ENCODE measurements at places on chromosomes 3 and 15. TPM values are rescaled to one million over a fixed set of nuclear protein-coding genes. Genes with fewer than 3 reads are reported as not detected.

- H3K36me3 ChIP-seq: no peaks in the 10 kb centered on the region
- H3K4me3 ChIP-seq: no peak overlapping the region
- no peaks in the 10 kb centered on the region for H3K27me3 ChIP-seq
- no peaks in the 10 kb centered on the region for H3K4me1 ChIP-seq
- H3K27ac ChIP-seq: no peak overlapping the region
Observed at GRCh38 chr3:78434801-78435200, 1333.0 kb downstream of the ROBO1 start.

ARRDC4 gene
- total RNA-seq: 14.2 TPM

DNA sequence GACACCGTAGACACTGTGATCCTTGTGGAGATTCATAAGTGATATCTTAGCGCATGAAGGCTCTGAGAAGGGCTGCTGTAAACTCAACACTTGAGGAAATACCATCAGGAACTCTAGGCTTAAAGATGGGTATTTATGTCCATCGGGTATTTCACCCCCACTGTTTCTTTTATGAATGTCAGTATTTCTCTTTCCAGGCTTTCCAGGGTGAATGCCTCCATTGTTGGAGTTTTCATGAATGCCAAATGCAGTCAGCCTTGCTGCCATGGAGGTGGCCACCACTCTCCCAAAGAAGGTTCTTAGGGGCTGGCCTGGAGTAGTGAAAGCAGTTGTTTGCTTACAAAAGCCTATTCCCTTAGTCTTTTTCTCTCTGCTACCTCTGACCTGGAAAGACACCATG, 259.2 kb downstream of the SLCO3A1 start:
- no peak overlapping the region for H3K27ac ChIP-seq
- no peaks in the 10 kb centered on the region for H3K36me3 ChIP-seq
- H3K4me3 ChIP-seq: no peak overlapping the region
- no peak for DNase-seq

DNA sequence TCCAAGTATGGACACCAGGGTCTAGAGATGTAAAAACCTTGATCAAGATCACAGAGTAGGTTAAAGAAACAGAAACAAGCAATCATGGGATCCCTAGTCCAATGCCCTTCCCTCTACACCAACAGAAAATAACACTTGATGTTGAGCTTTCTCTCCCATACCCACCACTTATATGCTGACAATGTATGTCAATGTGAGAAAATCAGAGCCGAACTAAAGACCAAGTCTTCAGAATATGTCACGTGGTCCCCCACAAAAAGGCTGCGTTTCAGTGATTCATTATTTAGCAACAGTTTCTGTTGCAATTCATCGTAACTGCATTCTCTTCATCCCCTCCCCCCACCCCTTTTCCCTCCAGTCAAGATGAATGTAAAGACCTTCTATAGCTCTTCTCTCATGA, 278.9 kb upstream of the STT3B start:
- no peaks in the 10 kb centered on the region for H3K4me1 ChIP-seq
- H3K27me3 ChIP-seq: no peaks in the 10 kb centered on the region
- no peak overlapping the region for H3K4me3 ChIP-seq
- no peak overlapping the region for H3K27ac ChIP-seq

DNA sequence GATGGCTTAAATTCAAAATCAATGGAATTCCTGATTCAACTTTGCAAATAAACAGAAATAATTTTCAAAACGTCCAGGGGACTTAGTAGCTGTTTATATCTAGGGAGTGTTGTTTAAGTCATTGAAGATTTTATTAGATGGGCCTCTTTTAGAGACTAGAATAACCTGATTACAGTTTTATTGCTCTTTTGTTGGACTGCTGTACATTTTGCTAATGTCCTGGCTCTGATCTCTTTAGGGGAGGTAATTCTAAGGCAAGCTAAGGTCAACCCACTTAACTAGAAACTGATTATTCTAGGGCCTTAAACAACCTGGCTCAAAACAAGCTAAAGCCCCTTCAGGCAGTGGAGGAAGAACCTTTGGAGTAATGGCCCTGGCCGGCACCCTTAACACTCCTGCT, 62.0 kb upstream of the MYZAP start:
- no peaks in the 10 kb centered on the region for H3K27me3 ChIP-seq
- no peak for DNase-seq
- H3K36me3 ChIP-seq: no peaks in the 10 kb centered on the region
- H3K27ac ChIP-seq: no peak overlapping the region
- H3K4me1 ChIP-seq: peaks cover 39% of the 10 kb centered on the region

KNG1 gene
- not detected for total RNA-seq

GRCh38 chr3:46469680-46470357, 5.1 kb upstream of the LTF start:
- H3K36me3 ChIP-seq: peaks cover under 1% of the 10 kb centered on the region
- peak overlapping the region; percentile 27 for H3K27ac ChIP-seq
- DNase-seq: no peak
- H3K4me3 ChIP-seq: no peak overlapping the region
- H3K27me3 ChIP-seq: peaks cover 9% of the 10 kb centered on the region

DNA sequence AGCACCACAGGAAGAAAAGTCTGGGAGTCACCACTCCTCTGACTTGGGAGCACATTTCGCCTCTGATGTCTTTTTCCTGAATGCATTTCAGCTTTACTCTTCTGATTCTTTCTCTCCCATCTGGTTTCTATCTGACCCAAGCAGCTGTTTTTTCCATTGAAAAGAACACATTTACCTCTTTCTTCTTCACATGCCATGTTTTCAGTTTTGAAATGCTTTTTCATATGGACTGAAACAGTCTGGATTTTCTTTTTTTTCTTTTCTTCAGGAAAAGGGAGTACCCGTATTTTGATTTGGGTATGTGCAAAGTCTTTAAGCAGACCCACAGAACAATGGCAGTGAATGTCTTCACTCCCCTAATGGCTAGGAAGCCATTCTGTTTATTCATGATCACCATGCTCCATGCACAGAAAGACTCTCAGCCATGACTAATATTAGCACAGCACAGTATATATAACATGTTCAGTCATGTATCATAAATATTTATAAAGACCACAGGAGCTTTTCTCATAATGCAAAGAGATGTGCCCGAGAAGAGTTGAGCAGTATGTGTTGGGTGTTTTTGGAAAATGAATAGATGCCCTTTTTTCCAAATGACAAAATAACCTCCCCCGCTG, 82.7 kb upstream of the LRIG1 start:
- no peaks in the 10 kb centered on the region for H3K27me3 ChIP-seq
- peaks cover 3% of the 10 kb centered on the region for H3K36me3 ChIP-seq
- peaks cover 34% of the 10 kb centered on the region for H3K4me1 ChIP-seq
- H3K4me3 ChIP-seq: no peak overlapping the region

C3orf52 gene
- 22.5 TPM for total RNA-seq

- peaks cover 4% of the 10 kb centered on the region for H3K4me1 ChIP-seq
- H3K27me3 ChIP-seq: no peaks in the 10 kb centered on the region
- no peak overlapping the region for H3K27ac ChIP-seq
- DNase-seq: no peak
Observed at GRCh38 chr3:178055939-178056338, 480.3 kb upstream of the KCNMB2 start.

GRCh38 chr3:192831801-192832347, 85.8 kb downstream of the MB21D2 start:
- DNase-seq: no peak
- no peak overlapping the region for H3K4me3 ChIP-seq
- no peaks in the 10 kb centered on the region for H3K27me3 ChIP-seq
- H3K27ac ChIP-seq: no peak overlapping the region
- peaks cover 2% of the 10 kb centered on the region for H3K36me3 ChIP-seq

CLEC3B gene
- total RNA-seq: not detected

GOLGA6C gene
- not detected for total RNA-seq

DNA sequence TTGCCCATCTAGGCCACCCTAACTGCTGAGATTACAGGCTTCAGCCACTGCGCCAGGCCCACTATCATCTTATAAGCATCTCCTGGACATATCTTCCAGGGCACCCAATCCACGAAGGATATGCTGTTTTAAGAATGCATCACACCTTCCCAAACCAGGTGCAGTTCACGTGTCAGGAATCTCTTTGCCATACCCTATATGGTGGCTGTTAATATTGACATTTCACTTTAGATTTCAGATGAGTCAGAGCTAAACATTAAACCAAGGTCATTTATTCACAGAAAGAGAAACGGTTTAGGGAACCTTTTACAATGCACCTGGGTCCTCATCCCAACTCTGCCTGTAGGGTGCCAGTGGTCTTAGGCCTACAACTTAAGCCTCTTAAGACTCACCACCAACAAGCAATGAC, 85.7 kb downstream of the TBL1XR1 start:
- DNase-seq: no peak
- peaks cover 42% of the 10 kb centered on the region for H3K4me1 ChIP-seq
- no peak overlapping the region for H3K4me3 ChIP-seq

DNA sequence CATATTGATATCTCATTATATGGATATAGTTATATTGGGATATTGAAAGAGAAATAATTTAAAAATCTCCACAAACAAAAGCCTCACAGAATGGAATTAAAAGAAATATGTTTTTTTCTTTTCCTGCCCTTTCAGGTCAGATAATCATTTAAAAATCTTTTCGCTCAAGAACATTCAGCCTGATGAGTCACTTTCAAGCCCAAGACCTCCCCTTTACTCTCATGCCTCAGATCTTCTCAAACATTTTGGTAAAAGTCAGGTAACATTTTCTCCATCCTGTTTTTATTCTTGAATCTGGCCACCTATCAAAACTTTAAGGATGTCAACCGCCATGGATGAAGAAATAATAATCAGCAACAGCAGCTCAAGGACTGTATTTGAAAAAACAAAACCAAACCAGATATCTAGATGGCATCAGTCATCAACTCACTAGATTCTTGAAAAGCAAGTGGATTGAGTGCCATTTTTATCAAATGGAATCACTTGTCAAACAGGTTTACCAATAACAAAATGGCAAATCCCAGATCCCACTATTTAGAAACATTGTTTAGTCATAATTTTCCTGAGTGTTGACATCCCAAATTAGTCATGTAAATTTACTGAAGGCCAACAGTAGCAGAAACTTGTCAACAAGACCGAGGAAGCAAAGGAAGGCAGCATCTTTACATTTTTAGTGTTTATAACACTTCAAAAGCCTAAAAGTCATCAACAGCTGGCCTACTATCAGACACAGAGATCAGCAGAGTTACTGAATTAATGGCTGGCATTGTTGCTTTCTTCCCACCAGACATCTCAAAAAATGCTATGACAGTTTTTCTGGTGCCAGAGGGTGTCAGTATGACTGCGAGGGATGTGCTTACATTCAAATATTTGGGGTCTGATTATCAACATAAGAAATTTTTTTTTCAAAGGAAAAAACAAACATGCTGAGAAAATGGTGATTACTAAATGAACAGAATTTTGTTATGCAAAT, 444.7 kb downstream of the MAGI1 start:
- peak overlapping the region; percentile 98 for H3K4me3 ChIP-seq
- DNase-seq: no peak
- no peaks in the 10 kb centered on the region for H3K27me3 ChIP-seq
- peaks cover 4% of the 10 kb centered on the region for H3K36me3 ChIP-seq
- H3K4me1 ChIP-seq: peaks cover 86% of the 10 kb centered on the region

CCR3 gene
- total RNA-seq: not detected

GRCh38 chr15:71921191-71921590, 110.8 kb downstream of the NR2E3 start:
- H3K27me3 ChIP-seq: no peaks in the 10 kb centered on the region
- DNase-seq: no peak
- no peak overlapping the region for H3K27ac ChIP-seq

DNA sequence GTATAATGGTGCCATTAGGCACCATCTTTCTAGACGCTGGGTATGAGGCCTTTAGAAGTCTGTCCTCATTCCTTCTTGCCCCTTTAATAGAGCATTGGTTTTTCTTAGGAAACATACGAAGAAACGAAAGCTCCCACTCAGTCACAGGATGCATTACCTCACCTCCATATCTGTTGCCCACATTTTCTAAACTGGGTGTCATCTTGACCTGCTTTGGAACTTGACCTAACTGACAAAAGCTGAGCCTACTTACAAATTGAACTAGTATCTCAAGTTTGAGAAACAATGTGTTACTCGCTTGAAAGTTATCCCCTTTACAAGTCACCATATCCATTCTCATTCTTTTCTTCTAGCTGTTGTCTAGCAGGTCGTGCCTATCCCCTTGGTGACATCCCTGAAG, 102.7 kb downstream of the VPS8 start:
- H3K27ac ChIP-seq: no peak overlapping the region
- peaks cover 27% of the 10 kb centered on the region for H3K36me3 ChIP-seq
- DNase-seq: no peak
- H3K4me1 ChIP-seq: peaks cover 22% of the 10 kb centered on the region
- no peak overlapping the region for H3K4me3 ChIP-seq

SLC12A1 gene
- 0.20 TPM for total RNA-seq

- H3K27me3 ChIP-seq: no peaks in the 10 kb centered on the region
- H3K4me1 ChIP-seq: no peaks in the 10 kb centered on the region
- H3K27ac ChIP-seq: no peak overlapping the region
Observed at GRCh38 chr15:49380912-49381311, 42.1 kb upstream of the FGF7 start.

DNA sequence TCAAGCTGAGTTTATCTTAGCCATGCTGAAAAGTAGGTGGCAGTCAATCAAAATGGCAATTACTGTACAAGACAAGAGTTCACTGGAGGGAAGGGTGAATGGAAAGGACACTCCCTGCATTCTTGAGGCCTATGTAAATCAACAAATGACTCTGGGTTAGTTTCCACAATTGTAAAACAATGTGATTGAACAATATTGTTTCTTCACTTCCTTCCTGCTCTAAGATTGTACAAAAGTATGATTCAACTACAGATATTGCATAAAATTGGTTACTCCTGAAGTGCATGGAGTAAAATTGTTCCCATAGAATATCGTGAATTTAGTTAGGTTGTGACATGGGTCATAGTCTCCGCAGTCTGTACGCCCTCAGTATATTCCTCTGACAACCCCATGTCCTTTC, 277.6 kb downstream of the LPP start:
- H3K27me3 ChIP-seq: no peaks in the 10 kb centered on the region
- H3K4me1 ChIP-seq: peaks cover 10% of the 10 kb centered on the region
- H3K4me3 ChIP-seq: no peak overlapping the region
- peaks cover 18% of the 10 kb centered on the region for H3K36me3 ChIP-seq
- DNase-seq: no peak
- H3K27ac ChIP-seq: no peak overlapping the region

GRCh38 chr3:161848376-161848775, 351.8 kb downstream of the OTOL1 start:
- H3K27me3 ChIP-seq: no peaks in the 10 kb centered on the region
- no peaks in the 10 kb centered on the region for H3K36me3 ChIP-seq
- no peak for DNase-seq
- no peak overlapping the region for H3K27ac ChIP-seq
- no peak overlapping the region for H3K4me3 ChIP-seq
- H3K4me1 ChIP-seq: no peaks in the 10 kb centered on the region

- no peak overlapping the region for H3K4me3 ChIP-seq
- H3K27me3 ChIP-seq: no peaks in the 10 kb centered on the region
- DNase-seq: no peak
Observed at GRCh38 chr15:43538091-43538490, 20.7 kb downstream of the MAP1A start.

GOLGA8O gene
- total RNA-seq: not detected

CAMKV gene
- total RNA-seq: 41.2 TPM
